ENCODE measurements at places on chromosomes 2 and 18.

- DNase-seq = no peak
Observed at GRCh38 chr2:53697686-53698085, 69.9 kb upstream of the CHAC2 start.

DNA sequence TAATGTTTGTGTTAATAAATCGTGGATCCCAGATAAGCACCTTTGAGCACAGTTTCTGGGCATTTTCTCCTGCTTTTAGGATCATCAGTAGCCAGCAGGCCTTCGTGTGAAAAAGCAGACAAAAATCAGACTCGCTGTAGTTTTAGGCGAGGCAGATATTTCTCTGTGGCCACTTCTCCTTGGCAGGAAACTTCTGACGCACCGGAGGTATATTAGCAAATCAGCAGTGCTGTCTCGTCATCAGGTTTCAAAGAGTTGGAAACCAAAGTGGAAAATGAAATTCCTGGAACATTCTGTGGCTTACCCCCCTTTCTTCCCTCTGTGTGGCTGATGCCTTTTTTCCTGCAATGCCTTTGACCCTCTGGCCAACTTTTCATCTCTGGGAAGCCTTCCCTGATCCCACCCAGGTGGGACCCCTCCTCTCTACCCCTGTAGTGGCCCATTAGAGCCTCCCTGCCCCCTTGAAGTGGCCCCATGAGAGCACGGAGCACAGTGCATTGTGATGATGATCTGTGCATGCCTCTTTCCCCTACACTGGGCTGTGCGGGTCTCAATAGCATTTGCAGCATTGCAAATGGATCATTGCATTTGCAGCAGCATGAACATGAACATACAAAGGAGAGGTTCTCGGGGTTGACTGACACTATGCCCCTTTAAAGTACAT is 93.3 kb downstream of the RNF144A start:
- DNase-seq = peak; percentile 56

DNA sequence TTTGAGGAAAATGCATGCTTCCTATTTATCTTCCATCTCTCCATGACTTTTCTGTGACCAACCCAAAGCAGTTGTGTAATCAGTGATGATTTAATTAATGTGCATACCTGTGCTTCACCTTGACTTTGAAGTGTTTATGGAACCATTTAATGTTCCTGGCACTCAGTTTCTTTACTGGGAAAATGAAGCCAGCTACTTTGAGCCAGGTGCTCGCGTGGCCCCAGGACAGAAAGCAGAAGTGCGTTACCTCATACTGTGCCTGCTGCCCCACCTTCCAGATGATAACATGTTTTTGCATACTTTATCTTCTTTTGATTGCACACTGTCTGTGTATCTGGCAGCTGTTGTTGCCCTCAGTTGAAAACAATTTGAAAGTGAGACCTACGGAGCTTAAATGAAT is 61.3 kb downstream of the PMAIP1 start:
- DNase-seq = no peak

DNA sequence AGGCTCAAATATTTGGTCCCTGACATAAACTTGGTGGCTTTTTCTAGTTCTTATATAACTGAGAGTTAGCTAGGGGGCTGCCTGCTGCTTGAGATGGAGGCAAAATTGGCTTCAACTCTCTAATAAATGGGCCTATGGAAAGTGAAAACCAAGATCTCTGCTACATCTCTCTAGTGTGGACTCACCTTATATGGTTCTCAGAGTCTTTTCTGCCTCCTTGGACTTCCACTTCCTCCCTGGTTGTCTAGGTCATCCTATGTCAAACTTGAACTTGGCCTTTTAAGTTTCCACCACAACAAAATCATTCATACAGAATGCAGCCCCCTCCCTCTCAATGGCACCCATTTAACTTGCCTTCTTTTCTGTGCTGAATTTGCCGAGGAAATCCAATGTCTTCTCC is 23.9 kb upstream of the ARHGAP25 start:
- no peak for DNase-seq

DNA sequence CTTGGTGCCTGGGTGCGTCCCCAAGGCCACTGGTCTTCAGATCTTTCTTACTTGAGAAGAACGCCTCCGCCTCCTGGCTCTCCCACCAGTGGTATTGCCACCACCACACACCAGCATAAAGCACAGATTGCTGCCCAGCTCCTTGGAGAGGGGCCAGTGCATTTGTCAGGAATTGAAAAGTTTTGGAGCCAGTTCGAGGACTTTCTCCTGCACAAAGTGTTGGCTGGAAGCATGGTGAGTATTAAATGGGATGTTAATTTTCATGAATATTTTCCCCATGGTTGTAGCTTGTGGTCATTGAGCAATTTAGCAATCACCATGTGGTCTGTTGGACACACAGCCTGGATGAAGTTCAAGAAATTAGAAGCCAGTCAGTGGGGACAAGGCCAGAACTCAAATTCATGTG is 684.6 kb upstream of the FANCL start:
- no peak for DNase-seq

DNA sequence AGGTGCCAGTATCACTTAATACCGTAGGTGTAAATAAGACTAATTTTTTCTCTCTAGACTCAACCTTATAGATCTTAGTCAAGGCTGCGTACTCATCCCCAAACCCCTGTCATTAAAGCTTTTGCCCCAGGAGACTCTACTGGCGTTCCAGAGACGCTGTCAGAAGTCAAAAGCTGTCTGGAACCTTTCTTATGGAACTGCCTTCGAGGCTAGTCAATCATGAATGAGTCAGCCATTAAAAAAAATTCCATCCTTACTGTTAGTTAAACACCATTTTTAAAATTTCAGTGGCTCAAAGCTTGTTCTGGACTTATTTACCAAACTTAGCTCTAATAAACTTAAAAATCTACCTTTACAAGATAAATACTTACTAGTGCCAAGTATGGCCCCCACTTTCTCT is 52.1 kb downstream of the SPRED2 start:
- DNase-seq = no peak

DNA sequence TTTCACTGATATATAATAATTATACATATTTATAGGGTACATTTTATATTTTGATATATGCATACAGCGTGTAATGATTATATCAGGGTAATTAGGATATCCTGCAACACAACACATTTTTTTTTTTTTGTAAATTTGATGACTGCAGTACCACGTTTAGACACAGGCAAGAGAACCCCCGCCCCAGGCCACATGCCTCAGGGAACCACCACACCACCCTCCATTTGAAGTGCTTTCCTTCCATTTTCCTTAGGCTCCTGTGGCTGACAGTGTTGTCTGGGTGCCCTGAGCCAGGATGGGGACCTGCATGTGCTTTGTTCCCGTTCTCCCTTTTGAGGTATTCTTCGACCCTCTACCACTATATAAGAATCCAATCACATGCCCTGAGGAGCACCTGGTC is 161.6 kb upstream of the CTAGE1 start:
- no peak for DNase-seq

DNA sequence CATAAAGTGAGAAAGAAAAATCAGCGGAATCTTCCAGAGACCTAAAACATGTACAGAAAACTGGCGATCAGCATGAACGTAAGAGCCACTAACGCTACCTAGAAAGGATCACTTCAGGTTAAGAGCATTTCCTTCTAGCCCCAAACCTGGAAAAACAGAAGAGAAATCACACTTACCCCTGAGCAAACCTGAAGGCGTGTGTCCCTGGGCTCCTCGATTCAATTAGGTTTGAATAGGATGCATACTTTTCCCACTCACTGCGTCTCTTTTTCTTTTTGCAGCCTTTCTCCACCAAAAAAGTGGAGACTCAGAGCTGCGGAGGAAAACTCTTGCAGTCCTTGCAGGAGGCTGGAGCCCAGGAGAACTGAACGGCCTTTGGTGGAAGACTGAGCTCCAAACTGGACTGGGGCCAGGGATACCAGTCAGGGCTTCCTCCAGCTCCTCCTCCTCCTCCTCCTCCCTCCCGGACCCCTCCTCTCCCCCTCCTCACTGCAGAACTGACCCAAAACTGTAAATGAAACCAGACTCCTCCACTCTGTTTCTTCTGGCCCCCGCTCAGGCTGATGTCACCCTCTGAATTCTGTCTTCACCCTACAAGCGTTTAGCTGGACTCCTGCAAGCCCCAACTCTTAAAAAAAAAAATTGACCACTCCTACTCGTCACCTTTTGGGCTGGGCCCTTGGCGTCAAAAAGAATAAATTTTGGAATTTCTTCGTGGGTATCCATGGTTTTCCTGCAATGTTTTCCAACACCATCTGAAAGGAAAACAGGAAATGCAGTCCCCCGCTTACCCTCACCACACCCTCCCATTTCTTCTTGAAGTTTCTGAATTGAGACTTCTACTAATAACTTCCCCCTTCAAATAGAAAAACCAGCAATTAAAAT is at the start of gene COL6A3:
Gene COL6A3 (minus strand): TSS at position 388 of the 885 bp plus-strand sequence. CDS start 17,347 bp downstream, outside the sequence.
- peak; percentile 81 for DNase-seq

GRCh38 chr2:234091432-234091879 is 41.0 kb downstream of the SPP2 start:
- DNase-seq = no peak

DNA sequence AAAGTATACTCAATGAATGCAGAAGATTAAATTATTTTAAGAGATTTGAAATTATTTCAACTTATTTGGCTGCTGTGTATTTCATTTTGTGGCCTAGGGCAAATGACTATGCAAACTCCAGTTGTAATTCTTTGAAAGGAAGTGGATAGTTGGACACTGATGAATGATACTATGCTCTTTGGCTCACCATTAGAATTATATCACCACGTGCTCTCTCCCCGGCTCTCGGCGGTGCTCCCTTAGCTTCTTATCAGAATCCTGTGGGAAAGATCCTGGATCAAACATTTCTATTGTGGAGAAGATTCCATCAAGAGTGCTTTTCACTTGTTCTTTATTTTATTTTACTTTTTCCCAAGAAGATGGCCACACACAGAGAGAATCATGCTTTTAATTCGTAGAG is 55.2 kb downstream of the ADCYAP1 start:
- no peak for DNase-seq

GRCh38 chr2:190759749-190760213 is 110.9 kb downstream of the NAB1 start:
- DNase-seq = peak; percentile 36

DNA sequence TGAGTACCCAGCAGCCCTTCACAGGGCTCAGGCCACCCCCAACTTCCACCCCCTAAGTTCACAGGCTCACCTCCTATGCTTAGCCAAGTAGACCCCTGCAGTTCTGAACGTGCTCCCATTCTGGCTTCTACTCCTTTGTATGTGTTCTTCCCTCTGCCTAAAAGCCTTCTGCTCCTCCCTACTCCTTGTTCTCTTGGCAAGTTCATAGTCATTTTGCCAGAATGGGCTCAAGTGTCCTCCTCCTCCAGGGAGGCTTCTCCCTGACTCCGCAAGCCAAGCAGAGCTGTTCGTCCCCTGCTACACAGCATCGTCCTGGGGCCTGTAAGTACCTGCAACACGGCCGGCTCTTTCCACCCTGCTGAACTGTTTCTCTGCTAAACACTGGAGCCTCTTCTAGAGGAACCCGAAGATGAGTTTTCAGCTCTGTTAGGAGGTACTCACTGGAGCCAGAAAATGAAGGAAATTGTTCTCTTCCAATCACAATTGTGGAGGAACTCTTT is 14.6 kb upstream of the CETN1 start:
- DNase-seq = no peak

DNA sequence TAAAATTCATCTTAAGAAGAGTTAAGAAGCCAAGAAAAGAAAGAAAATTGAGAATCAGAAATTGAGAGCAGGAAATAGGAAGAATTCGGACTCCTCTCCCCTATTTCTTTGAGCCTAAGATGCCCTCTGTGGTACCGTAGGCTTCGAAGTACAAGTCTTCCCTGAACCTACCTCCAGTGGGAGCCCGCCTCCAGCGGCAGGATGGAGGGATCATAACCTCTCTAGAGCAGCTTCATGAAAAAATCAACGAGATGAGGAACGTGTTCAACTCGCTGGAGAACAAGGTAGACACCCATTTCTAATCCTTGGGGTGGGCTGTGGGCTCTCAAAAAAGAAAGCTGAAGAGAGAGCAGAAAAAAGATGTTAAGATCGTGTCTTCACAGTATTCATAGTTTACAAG is 36.3 kb downstream of the ARHGEF33 start:
- DNase-seq = no peak

DNA sequence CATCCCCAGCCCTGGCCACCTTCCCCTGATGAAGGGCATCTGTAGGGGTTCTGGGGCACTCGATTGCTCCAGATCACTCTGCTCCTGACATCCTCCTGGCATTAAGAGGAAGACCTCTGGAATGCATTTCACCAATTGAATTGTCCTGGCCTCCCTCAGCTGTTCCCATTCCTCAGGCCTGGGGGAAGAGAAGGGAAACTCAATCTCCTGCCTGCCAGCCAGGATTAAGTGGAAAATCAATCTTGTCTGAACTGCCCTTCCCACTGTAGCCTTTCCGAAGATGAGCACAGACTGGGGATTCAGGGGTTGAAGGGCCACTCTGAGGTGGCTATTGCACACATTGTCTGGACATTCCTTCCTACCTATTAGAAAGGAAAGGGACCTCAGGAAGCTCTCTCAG is 99.8 kb downstream of the ALK start:
- DNase-seq = no peak

DNA sequence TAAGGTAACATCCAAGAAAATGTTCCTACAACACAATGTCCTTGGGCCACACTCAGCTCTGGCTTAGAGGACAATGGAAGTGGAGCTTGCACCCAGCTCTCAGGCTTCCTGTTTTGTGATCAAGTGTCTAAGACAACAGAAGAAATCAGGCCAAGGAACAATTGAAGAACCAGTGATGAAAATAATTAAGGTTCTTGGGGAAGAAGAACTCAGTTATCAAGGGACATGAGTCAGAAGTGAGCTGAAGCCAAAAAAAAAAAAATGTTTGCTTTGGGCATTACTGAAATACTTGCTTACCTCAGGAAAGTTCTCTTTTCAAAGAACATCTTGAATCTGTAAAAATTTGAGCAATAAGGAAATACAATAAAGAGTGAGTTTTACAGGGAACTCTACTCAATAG is 299.0 kb downstream of the FBXO15 start:
- peak; percentile 65 for DNase-seq

GRCh38 chr2:187890690-187891089 is 336.5 kb upstream of the TFPI start:
- DNase-seq = no peak

GRCh38 chr2:60079562-60079961 is 473.9 kb downstream of the BCL11A start:
- DNase-seq = no peak

- no peak for DNase-seq
Observed at GRCh38 chr18:13502585-13502984, 223.8 kb downstream of the FAM210A start.

GRCh38 chr2:10481055-10481665 is 33.0 kb upstream of the ODC1 start:
- no peak for DNase-seq

DNA sequence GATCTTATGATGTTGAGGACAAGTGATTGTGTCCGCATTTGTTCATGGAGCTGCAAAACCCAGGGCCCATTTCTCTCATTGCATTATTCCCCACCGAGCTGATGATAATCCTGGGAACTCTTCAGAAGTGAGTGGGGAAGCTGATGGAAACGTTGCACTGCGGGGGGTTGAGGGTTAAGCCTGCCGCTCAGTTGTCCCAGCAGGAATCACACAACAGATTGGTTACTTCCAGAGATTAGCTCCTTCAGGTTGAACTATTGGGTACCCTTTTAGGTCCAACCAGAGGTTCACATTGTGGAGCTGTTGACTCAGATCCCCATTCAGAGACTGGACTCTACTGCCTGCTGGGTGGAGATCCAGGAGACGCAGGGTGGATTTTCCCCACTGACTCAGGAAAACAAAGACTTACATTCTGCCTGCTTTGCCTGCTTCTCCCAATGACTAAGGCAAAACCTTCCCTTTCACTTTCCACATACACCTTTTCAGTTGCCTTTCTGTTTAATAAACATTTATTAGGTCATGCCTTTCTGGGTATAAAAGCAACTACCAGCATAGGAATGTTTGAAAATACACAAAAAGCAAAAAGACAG is 286.4 kb downstream of the TXNL1 start:
- DNase-seq = no peak

- no peak for DNase-seq
Observed at GRCh38 chr2:150167711-150168110, 319.8 kb downstream of the RND3 start.
